ENCODE measurements at places on chromosomes 13 and 19.

DNA sequence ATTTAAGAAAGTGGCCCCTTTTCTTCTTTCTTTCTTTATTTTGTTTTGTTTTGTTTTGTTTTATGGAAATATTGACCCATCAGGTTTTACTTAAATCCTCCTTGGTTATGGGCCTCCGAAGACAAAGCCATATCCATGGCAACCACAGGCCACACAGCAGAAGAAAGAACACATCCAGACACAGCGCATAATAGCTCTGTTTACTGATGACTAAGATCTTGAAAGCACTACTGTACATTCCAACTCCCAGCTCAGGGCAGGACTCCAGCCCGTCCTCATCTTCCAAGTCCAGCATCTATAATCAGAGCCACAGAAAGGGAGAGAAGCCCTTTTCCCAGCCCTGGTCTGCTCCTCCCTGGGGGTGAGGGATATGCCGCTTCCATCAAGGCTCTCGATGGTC, 84.3 kb downstream of the NUFIP1 start:
- DNase-seq = no peak

DNA sequence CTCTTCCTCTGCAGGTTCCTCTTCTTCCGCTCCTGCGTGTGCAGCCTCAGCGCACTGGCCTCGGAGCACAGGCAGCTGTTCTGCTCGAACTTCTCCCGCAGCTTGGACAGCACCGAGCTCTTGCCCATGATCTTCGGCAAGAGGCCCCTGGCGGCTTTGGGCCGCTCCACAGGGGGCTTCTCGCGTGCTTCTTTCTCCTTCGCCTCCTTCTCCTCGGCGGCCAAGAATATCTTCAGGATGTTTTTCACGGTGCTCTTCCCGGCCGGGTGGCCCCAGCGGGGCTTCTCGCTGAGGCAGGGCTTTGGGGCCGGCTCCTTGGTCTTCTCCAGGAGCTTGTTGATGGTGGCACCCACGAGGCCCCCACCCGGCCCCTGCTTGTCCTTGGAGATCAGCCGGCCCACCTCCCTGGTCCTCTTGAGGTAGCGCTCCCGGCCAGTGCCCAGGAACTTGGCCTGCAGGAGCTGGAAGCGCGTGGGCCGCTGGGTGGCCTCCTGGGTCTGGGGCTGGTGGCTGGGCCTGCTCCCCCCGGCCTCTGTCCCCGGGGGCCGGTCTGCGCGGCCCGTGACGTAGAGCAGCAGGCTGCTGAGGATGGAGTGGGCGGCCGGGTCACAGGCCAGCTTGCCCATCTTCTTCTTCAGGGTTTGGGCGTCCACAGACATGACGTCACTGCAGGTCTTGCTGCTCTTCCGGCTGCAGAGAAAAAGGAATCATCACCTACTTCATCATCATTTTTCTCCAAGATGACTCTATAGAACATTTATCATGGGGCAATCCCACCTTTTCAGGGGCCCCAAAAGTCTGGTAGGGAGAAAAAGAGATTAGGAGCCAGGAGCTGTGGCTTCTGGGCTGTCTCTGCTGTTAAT, 43.8 kb upstream of the GRTP1 start:
- no peak for DNase-seq

DNA sequence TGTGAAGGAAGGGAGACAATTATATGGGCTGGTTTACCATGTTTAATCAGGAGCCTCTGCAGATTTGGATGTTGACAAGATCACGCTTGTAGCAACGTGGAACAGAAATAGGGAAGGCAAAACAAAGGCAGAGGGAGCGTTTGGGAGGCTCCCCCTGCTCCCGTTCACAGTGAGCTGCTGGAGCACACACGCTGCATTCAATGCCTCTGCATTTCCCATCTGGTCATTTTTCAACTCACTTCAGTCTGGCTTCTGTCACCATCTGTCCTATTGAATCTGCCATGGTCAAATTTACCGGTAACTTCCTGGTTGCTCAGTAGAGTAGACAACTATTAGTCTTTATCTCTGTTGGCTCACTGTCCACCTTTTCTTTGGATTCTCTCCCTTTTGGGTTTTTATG, 91.0 kb downstream of the NHLRC3 start:
- DNase-seq = no peak

DNA sequence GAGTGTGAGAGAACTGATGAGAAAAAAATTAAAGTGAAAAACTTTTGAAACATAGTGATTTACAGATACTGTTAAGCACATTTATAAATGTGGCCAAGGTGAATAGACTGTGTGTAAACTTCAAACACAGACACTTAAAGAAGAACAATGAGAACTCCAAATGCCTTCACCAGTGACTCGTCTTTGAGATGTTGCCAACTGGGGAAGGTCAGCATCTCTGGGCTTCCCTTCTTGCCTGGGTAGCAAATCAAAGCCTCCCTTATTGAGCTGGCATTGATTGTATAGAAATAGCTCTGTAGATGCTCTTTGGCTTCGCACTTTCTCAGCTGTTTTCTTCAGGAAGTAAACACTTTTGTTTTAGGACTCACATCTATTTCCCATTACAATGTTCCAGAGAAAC, 177.3 kb upstream of the SGCG start:
- no peak for DNase-seq

- DNase-seq = no peak
Observed at GRCh38 chr13:92251671-92252210, 853.3 kb downstream of the GPC5 start.

- DNase-seq = no peak
Observed at GRCh38 chr13:67520886-67521285, 290.8 kb upstream of the PCDH9 start.

DNA sequence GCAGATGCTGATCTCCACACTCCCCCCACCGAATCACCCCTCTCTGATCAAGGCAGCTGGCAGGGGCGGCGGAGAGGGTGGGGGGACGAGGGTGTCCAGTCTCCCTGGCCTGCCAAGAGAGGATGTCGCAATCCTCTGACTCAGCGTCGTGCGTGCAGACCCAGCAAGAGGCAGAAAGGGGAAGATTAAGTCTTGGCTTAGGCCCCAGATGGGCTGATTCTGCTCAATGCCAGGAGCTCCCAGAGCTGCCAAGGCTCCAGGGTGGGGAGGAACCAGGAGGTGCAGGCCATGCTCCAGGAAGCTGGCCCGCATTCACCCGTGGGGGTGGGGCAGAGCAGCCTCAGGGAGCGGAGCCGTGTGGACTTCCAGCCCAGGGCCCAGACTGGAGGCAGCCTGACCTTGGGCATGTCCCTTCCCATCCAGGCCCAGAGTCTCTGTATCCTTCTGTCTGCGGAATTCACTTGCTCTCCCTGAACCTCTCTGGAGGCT, 6.6 kb upstream of the BCL3 start:
- DNase-seq = no peak

GRCh38 chr19:5086725-5087439, 118.0 kb downstream of the KDM4B start:
- no peak for DNase-seq

Data from stimulated activated CD8-positive, alpha-beta memory T cell treated with anti-CD3 and anti-CD28 coated beads, Interleukin-15, amount 100 ng/mL, for 48 hours (primary cell).